Stimulated activated CD8-positive, alpha-beta memory T cell treated with anti-CD3 and anti-CD28 coated beads, Interleukin-4, amount 100 ng/mL, for 24 hours (primary cell): ENCODE measurements at places on chromosomes 2 and 18.

- DNase-seq: no peak
Observed at GRCh38 chr2:109208071-109208950, 79.3 kb downstream of the SH3RF3 start.

DNA sequence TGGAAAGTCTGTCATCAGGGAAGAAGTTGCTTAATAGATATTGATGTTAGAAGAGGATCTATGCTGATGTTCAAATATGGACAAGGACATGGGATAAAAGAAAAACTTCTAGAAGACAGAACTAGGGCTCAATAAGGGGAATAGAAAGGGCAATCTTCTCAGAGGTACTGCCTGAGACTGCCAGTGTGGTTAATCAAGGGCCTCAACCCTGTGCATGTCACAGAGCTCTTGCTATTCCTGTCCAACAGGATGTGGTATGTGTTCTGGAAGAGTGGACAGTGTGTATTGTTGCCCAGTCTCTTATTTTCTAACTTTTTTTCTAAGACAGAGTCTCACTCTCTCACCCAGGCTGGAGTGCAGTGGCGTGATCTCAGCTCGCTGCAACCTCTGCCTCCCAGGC is 27.8 kb upstream of the RNF125 start:
- no peak for DNase-seq

DNA sequence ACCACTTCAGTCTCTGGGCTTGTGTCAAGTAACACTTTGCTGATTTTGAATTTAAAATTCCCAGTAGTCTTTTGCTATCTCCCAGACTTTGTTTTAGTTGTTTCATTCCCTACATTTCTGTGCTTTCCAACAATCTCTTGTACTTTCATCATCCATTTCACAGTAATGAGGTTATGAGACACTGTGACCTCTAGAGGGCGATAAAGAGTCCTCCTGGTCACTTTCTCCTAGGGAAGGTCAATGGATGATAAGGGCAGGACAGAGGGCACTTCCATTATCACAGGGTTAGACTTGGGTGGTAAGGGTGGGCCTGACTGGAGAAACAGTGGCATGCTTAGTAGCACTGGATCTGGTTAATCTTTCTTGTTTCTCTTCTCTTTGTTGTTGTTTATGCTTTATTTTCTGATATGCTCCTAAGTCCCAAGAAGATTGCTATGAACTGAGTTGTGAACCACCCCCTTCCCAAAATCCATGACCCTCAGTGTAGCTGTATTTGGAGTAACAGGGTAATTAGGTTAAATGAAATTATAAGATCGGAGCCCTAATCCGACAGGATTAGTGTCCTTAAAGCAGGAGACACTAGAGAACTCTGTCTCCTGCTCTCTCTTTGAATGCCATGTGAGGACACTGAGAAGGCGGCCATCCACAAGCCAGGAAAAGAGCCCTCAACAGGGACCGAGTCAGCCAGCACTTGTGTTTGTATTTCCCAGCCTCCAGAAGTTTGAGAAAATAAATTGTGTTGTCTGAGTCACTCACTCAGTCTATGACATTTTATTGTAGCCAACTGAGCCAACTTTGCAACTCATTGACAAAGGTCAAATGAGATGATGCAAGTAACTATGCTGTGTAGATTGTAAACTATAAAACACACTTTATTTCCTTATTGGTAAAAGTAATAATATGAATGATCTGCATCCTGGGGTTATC is 779.2 kb downstream of the CNTNAP5 start:
- DNase-seq: no peak

- DNase-seq: no peak
Observed at GRCh38 chr2:46704041-46704440, 211.6 kb downstream of the MCFD2 start.

DNA sequence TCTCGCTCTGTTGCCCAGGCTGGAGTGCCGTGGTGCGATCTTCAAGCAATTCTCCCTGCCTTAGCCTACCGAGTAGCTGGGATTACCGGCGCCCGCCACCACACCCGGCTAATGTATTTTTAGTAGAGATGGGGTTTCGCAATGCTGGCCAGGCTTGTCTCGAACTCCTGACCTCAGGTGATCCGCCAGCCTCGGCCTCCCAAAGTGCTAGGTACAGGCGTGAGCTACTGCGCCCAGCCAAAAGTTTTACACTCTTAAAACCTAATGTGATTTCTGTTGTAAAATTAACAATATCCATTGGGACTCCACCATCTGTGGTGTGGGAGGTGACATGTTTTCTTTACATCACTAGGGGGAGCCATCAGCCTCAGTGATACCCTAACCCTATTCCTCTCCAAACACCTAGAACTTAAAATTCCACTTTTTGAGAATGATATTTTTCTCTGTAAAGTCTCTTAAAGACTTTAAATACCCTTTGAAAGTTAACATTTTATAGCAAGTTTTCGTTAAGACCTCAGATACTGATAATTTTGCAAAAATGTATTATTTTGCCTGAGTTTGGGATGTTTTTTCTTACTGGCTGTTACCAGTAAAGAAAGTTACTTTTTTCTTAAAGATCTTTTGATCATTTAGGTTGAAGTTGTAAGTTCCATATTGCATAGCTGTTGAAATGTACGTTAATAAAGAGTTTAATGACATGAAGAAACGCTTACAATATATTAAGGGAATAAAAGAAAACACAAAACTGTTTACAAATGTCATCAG is 11.6 kb upstream of the EIF2AK2 start:
- no peak for DNase-seq

GRCh38 chr2:169859423-169859822 is 32.2 kb downstream of the UBR3 start:
- no peak for DNase-seq
